ENCODE measurements at places on chromosomes 16 and 17.

- no peak for DNase-seq
Observed at GRCh38 chr16:88375236-88375975, 7.4 kb upstream of the ZNF469 start.

GRCh38 chr16:85549766-85550421 is 63.2 kb upstream of the GSE1 start:
- no peak for DNase-seq

- DNase-seq, result no peak
Observed at GRCh38 chr16:62620275-62620674, 584.0 kb upstream of the CDH8 start.

- DNase-seq, result no peak
Observed at GRCh38 chr16:56744996-56745640, 15.2 kb downstream of the NUP93 start.

GRCh38 chr17:36532435-36532975 is 2.2 kb downstream of the MYO19 start:
- DNase-seq, result no peak

DNA sequence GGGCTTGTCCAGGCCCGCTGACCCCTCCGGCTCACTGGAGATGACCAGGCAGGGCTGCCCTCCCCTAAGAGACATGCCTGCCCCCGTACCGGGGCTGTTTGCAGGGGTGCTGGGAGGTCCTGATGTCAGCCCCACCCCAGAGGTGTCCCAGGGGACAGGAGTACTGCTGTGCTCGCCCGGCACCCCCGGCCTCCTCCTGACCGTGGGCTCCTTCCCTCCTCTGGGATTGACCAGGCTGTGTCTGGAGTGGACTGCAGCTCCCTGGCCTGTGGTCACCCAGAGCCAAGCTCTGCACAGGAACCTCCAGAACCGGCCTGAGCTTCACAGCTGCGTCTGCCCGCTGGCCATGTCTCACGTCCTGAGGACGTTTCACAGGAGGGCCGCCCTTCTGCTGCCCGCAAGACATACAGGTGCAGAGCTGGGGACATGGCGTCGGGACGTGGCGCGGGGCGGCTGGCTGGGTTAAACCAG is 53.2 kb downstream of the LMF1 start:
- DNase-seq, result no peak

DNA sequence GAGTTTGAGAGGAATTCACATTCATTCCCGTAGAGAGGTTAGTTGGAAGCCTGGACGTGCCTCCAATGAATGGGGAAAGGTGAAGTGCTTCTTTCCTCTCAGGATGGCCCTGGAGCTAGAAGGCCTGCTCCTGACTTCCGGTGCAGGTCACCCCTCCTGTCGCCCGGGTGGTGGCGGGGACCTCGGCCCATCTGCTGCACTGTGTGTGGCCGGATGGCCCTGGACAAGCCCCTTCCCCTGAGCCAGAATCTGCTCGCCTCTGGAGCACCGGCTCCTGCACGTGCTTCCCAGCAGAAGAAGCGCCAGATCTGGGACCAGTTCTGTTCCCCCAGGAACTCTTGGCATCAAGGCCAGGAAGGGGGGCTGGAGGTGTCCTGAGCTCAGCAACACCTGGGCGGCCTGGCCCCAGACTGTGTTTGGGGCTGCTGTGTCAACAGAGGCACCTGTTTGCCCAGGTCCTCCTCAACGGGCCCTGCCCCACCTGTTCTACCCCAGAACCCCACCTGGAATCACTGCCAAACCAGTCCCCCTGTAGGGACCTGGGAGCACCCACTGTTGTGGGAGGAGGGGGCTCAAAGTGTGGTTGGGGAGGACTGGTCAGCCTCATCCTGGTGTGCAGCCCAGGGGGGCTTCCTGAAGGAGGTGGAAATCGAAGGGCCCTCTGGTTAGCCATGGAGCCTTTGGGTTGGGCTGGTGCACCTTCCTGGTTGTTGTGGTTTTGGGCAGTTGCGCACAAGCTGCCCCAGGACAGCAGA is 5.1 kb upstream of the PERCC1 start:
- DNase-seq, result no peak

DNA sequence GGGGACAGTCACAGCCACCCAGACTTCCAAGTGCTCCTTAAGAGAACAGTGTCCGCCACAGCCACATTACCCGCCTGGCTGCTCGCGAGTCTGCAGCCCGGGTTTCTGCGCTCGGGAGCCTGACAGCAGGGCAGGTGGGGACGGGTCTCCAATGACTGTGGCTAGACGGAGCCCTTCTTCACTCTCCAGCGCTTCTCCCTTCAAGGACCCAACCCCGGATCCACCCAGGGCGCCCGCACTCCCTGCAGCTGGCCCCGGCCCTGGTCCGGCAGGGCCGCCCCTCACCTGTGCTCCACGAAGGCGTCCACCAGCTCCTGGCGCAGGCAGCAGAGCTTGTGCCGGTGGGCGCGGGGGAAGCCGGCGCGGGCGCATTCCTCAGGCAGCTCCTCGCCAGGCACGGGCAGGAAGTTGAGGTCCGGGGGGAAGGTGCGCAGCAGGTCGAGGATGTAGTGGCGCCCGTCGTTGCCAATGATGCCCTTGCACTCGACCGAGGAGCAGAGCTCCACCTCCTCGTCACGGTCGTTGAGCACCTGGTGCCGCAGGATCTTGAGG is 13.9 kb downstream of the CLUH start:
- DNase-seq, result no peak

- DNase-seq, result no peak
Observed at GRCh38 chr16:71244521-71244920, 14.0 kb upstream of the HYDIN start.
